Hepatic stellate cell (primary cell): ENCODE measurements at places on chromosomes 5 and 9.
A peak's percentile ranks its signal among the peaks of the same experiment; 100 is the strongest.

- no peak for DNase-seq
Measured at GRCh38 chr9:110446171-110446570, 108.5 kb upstream of the TXNDC8 start.

DNA sequence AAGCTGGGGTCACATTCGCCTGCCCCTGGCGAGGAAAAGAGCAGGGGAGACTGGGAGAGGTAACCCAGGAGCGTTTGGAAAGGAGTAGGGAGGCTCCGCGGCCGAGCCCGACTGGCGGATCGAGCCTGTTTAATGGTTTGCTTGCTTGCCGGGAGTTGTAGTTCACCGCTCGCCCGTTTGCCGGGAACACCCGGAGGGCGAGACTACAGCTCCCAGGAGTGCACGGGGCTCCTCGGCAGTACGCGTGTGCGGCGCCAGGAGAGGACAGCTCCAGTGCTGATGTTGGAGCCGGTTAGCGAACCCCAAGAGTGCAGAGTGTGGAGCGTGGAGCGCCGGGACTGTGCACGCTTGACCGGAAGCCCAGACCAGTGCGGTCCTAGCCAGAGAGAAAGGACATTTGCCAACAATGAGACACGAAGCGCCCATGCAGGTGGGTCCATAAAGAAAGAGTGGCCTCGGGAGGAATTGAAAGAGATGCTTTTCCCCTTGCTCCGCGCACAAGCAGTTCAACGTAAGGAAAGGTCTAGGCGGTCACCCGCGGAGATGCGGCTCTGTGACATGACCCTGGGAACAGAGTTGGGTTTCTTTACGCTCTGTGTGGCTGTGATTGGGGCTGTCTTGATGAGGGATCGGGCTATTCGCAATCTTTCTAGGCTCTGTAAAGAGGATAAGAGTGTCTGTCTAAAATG, at the start of gene RAB3C:
Gene RAB3C (plus strand): TSS at position 273 of the 689 bp plus-strand sequence. CDS start 134 bp downstream, at position 407.
- DNase-seq: peak; percentile 81

DNA sequence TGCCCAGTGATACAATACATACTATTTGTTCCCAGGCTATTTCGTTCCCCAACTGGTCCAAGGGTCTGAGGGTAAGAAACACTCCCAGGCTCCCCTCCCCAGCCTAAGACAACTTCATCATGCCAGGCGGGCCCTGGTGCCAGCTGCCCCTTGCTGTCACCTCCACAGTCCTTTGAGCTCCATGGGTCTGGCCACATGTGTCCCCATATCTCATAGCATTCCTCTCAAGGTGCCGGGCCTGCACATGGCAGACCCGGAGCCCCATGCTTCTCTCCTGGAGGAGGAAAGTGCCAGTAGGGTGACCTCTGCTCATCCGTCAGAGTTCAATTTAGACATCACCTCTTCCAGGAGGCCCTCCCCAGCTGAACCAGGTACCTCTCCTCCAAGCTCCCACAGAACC, 120.5 kb downstream of the C5orf15 start:
- no peak for DNase-seq

- DNase-seq: peak; percentile 73
Measured at GRCh38 chr9:135343837-135344522, 135.6 kb upstream of the PPP1R26 start.

DNA sequence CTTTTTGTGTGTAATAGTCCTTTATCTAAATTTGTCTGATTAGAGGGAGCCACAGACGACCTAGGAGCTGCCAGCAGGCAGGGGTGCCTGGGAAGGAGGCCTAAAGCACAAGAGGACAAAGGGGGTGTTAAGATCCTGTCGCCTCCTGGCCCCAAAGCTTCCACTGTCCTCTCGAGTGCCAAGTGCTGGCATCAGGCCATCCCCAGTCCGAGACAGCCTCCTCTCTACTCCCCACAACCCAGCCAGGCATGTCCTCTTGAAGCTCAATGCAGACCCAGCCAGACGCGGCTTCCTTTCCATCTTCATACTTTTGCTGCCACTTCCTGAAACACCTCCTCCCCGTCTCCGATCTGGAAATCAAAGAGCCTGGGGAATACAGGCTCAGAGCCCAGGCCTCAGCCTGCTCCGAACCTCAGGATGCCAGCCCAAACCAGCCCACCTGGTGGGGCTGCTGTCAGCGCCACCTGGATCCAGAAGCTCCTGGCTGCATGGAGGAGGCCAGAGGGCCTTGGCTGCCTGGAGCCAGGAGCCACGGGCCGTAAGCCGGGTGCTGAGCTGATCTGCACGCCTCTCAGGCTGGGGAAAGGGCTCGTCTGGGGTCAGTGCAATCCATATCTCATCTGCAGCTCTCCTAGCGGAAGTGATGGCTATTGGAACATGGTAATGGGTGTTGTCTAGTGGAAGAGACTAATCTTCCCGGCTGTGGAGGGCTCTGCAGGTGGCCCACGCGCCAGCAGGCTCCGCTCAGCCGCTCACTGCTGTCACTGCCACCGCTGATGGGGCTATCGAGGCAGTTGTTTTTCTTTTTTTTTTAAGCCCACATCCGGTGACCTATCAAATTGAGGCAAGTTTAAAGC, 60.2 kb upstream of the FUBP3 start:
- DNase-seq: no peak
